HFFc6 (cell line): ENCODE measurements at places on chromosomes 5 and 9. TPM values are rescaled to one million over a fixed set of nuclear protein-coding genes. Genes with fewer than 3 reads are reported as not detected.

Gene GRXCR2
- total RNA-seq = not detected in 3 replicates

Gene PSD2
- 0.07 TPM in 1 of 3 replicates, not detected in the others for total RNA-seq

GRCh38 chr5:179485845-179486575 lies 64.3 kb upstream of the RUFY1 start:
- DNase-seq = no peak

- no peak for DNase-seq
Measured at GRCh38 chr5:170701334-170701733, 82.2 kb upstream of the GABRP start.

DNA sequence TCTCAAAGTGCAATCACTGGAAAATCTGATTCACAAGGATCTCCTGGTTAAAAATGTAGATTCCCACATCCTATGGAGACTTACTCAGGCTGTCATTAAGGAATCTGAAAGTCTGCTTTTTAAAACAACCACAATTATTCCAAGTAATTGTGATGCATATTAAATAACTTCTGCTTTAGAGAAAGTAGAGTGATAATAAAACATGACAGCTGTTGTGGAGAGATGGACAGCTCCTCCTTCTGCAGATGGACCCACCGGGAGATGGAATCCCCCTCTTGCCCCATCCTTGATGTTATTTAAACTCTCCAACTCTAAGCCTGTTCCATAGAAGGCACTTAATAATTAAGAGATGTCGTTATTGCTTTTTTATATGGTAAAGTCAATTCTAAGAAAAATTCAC lies 802.2 kb downstream of the CDH12 start:
- no peak for DNase-seq

DNA sequence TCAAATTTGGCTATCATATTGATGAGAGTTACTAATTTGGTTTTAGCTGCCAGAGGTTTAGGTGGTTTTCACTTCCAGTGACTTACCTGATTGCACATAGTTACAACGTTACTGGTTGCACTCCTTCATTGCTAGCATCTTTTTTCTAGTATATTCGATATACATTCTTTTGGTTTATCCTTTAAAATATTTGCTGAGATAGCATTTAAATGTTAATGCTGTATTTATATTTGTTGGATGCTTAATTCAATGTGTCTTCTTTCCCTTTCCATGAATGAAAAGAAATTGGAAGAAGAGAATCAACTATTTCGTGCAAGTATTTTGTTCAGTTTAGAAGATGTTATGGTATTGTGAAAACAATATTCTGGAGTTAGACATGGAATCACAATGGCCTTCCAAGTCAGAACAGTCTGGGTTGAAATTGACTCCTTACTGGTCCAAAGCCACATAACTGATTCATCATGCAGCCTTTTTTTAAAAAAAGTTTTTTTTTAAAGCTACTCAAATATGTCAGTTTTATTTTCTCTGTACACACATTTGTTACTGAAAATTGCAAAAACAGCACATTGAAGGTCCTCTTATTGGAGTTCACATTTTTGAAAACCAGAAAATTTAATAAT lies 2.2 kb downstream of the SPIN1 start:
- DNase-seq = no peak

Gene PKD2L2
- not detected in 3 replicates for total RNA-seq

Gene F2RL2
- total RNA-seq = 43.4 to 78.1 TPM (median 65.5 TPM) in 3 replicates

Gene PCDHA5
- total RNA-seq = not detected in 3 replicates

DNA sequence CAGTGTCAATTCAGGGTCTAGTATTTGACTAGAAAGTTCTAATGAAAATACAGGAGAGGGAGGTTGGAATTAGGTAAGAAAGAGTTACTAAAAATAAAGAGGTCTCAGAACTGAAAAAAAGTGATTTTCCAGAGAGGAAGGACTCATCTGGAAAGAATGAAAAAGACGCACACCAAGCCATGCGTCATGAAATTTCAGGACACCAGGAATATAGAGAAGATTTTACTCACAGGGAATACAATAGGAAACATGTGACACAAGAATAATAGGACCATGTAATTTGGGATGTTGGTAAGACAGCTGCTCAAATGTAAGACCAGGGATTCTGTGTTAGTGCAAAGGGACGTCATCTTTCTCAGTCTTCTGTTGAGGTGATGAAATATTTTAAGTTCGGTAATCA lies 224.7 kb downstream of the GDNF start:
- DNase-seq = peak; percentile 85

Gene VCAN
- total RNA-seq = 21.0 to 25.5 TPM (median 21.8 TPM) in 3 replicates

DNA sequence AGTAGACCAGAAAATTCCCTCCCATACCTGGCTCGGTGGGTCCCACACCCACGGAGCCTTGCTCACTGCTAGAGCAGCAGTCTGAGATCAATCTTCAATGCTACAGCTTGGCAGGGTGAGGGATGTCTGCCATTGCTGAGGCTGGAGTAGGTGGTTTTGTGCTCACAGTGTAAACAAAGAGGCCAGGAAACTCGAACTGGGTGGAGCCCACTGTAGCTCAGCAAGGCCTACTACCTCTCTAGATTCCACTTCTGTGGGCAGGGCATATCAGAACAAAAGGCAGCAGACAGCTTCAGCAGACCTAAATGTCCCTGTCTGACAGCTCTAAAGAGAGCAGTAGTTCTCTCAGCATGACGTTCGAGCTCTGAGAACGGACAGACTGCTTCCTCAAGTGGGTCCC lies 5.6 kb upstream of the GZMA start:
- DNase-seq = no peak

- DNase-seq = no peak
Measured at GRCh38 chr5:117667105-117667504, 1092.5 kb upstream of the SEMA6A start.

- no peak for DNase-seq
Measured at GRCh38 chr5:136805466-136805865, 440.1 kb upstream of the TRPC7 start.

Gene ZNF883
- 3.5 to 5.8 TPM (median 4.2 TPM) in 3 replicates for total RNA-seq

DNA sequence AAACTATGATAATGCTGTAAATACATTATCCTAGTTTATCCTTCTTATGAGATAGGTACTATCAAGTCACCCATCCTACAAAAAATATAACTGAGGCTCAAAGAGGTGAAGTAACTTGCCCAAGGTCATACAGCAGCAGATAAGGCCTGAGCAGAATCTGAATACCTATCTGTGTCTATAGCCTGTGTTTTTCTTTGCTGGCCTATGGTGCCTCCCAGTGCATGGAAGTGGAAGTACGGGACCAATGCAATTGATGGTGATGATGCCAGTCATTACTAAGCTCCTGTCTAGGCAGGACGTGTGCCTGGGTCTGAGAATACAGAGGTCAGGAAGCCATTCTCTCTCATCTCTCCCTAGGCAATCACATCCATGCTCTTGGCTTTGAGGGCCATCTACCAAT lies 67.8 kb downstream of the FAT2 start:
- DNase-seq = peak; percentile 54

Gene IFNA2
- not detected in 3 replicates for total RNA-seq

DNA sequence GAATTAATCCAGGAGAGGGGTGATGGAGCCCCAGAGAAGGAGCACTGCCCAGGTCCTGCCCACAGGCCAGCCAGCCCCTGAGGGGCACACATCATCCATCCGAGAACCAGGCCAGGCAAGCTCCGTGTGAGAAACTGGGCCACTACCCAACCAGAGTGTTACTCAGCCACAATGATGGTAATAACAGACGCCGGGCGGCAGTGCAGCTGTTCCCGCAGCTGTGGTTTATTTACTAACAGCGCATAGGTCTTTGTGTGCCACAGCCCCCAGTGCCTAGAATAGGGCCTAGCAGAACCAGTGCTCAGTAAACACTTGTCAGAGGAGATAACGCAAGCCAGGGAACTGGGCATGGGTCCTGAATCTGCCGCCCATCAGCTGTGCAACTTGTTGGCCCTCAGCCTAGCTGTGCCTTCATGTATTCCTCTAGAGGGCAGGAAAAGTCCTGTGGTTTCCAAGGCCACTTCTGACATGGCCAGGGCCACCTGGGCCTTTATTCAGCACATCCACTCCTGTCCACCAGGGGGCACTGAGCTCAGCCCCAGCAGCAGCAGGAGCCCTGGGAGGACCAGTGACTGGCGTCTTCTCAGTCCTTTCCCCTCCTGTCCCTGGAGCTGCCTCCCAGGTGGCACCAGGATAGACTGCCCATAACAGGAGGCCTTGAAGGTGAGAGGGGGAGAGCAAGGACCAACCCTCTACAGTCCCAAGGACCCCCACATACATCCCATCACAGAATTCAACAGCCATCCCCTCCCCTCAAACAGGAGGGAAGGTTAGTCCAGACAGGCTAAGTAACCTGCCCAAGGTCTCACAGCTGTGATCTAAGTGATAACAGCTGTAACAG lies 2.1 kb downstream of the MXD3 start:
- DNase-seq = peak; percentile 68

- no peak for DNase-seq
Measured at GRCh38 chr9:94829380-94830070, 103.0 kb downstream of the AOPEP start.

- no peak for DNase-seq
Measured at GRCh38 chr9:128120061-128120740, 7.3 kb downstream of the PTGES2 start.

Gene CA9
- not detected in 3 replicates for total RNA-seq

GRCh38 chr5:9058161-9058560 lies 487.7 kb downstream of the SEMA5A start:
- no peak for DNase-seq

Gene SCGB3A2
- total RNA-seq = not detected in 3 replicates

Gene SCGB3A1
- not detected in 3 replicates for total RNA-seq

Gene IL9
- total RNA-seq = not detected in 3 replicates

- no peak for DNase-seq
Measured at GRCh38 chr9:132898051-132898450, 19.4 kb downstream of the SPACA9 start.

GRCh38 chr5:83800201-83800600 lies 79.5 kb upstream of the HAPLN1 start:
- no peak for DNase-seq

DNA sequence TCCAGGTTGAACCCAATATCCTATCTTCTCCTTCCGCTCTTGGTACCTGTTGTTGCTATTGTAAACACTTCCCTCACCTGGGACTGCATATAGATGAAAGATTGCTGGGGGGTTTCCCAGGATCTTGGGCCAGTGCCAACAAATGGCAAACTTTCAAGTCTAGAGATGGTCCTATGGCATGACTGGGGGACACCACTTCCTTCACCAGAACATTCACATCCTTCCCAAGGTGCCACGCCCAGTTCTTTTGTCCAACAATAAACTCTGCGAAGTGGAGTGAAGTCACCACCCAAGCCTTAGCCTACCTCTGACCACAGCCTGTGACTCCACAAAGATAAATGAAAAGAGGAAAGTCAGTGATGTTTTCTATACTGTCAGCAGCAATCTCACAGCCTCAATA lies 34.4 kb downstream of the DOCK8 start:
- DNase-seq = no peak

GRCh38 chr5:31192442-31192841 lies 1.0 kb upstream of the CDH6 start:
- no peak for DNase-seq

DNA sequence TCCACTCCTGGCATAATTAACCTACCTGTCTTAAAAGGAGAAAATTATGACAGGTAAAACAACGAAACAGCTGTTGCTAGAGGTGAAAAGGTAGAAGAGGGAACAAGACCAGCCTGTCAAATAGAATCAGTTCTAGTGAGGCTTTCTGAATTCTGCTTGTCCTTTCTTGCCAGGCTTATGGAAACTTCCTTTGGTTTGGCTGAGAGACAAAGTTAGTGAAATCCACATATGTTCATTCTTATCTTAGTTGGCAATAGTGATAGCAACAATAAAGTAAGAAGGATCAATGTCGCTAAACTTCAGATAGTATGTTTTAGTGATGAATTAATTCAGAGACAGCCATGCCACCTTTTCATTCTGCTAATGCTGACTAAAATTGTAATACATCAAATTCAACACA lies 34.4 kb downstream of the HAPLN1 start:
- no peak for DNase-seq

- DNase-seq = no peak
Measured at GRCh38 chr5:82794876-82795275, 282.3 kb downstream of the TMEM167A start.

Gene ARID3C
- total RNA-seq = not detected in 3 replicates

DNA sequence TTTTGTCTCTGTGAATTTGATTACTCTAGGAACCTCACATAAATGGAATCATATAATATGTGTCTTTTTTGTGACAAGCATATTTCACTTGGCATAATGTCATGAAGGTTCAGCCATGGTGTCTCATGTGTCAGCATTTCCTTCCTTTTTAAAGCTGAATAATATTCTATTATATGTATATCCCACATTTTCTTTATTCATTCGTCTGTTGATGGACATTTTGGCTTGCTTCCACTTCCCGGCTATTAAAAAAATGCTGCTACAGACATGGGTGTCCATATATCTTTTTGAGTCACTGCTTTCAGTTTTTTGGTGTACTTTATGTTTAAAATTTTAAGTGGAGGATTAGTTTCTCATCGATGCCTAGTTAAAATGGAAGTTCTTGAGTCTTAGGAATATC lies 59.8 kb upstream of the C5orf63 start:
- no peak for DNase-seq

- DNase-seq = peak; percentile 0
Measured at GRCh38 chr5:42495914-42496313, 72.7 kb downstream of the GHR start.

DNA sequence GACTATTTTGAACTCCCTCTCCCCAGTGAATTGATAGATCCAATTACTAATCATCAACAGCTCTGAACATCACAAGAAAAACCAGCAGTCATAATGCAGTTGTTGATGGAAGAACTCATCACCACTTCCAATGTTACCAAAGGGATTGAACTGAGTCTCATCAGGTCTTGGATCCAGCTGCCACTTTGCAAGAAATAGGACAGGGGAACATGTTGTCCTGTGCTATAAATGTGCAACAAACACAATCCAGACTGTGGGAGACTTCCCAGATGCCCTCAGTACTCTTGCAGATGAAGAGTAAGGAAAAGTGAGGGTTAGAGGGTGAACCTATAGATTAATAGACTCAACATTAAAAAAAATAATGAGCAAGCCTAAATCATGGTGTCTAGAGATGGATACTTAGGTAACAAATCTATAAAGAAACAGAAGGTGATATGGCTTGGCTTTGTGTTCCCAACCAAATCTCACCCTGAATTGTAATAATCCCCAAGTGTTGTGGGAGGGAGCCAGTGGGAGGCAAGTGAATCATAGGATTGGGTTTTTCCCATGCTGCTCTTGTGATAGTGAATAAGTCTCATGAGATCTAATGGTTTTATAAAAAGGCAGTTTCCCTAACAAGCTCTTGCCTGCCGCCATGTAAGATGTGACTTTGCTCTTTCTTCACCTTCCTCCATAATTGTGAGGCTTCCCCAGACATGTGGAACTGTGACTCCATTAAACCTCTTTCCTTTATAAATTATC lies 63.4 kb upstream of the PAPPA start:
- no peak for DNase-seq

Gene CER1
- not detected in 3 replicates for total RNA-seq

Gene GCNT4
- total RNA-seq = 4.6 to 9.5 TPM (median 5.8 TPM) in 3 replicates

GRCh38 chr9:113564498-113565237 lies 101.1 kb downstream of the RGS3 start:
- DNase-seq = peak; percentile 83

DNA sequence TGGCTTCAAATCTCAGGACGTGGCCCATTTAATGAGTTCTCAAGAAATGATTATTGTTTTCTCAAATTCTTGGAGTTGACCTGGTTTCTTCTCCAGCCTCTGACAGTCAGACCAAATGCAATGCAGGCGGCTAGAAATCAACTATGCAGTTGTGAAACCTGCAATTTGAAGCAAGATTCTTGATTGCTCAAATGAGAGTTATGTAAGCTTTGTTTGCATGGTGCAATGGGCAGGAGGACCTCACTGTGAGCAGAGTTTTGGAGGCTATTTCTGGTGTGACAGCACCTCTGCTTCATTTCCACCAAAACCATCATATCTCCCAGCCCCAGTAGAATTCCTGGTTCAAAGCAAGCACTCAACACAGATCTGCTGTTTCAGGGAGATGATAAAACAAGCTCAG lies 500.0 kb upstream of the KLF4 start:
- no peak for DNase-seq
